Fibroblast of lung (primary cell): ENCODE measurements at places on chromosomes 4 and X.

GRCh38 chr4:152996111-152996571, 60.0 kb downstream of the FHDC1 start:
- no peak for DNase-seq

GRCh38 chr4:180766944-180767729, 1476.1 kb upstream of the TENM3 start:
- peak; percentile 21 for DNase-seq

GRCh38 chrX:115689931-115690330, 129.0 kb downstream of the PLS3 start:
- DNase-seq = peak; percentile 68

DNA sequence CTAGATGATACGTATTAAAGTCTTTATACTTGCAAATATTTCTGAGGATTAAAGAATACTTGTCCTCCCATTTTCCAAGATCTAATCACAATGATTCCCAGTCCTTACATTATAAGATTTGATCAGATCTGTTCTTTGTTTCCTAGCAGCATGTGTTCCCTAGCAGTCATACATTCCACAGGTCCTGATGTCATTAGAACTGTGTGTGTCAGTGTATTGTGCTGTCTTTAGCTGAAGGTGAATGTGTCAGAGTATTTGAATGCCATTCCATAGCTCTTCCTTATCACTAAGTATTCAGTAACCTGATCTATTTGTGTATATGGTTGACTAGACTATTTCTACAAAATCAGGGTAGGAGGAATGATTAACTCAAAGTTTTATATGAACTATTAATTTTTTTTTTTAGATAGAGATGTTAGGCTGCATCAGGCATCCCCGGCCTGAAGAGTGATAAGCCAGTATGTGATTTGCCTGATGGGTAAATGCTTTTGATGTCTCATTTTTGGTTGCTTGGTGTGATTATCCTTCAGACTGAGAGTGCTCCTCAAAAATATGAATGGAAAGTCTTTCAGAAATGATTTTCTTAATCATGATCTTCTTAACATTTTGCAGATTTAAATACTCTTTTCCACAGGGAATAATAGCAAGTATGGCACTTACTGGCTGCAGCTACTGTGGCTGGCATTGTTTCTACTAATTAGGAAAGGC, 4.4 kb downstream of the ADGRL3 start:
- peak; percentile 80 for DNase-seq

DNA sequence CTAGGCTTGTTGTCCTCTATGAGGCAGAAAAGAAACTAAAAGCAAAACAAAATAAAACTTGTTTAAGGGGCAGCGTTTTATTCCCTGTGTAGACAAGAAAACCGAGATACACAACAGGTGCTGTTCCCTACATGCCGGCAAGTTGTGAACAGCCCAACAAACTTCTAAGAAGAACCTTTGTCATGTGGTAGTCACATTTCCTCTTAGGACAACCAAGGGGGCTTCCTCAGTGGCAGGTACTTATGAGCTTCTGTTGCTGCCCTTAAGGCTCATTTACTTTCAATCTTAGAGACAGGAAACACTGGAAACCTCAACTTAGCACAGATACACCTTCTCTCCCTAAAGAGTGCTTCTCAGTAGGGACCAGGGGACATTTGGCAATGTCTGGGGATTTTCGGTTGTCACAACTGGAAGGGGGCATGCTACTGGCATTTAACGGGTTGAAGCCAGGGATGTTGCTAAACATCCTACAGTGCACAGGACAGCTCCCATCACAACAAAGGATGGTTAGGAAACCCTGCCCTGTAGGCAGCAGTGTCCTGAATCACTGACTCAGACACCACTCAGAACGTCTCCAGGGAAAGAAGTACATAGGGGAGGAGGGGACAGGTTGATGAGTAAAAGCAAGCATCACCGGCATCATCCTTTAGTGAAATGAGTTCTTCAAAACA, 111.0 kb downstream of the ASB9 start:
- DNase-seq = no peak

DNA sequence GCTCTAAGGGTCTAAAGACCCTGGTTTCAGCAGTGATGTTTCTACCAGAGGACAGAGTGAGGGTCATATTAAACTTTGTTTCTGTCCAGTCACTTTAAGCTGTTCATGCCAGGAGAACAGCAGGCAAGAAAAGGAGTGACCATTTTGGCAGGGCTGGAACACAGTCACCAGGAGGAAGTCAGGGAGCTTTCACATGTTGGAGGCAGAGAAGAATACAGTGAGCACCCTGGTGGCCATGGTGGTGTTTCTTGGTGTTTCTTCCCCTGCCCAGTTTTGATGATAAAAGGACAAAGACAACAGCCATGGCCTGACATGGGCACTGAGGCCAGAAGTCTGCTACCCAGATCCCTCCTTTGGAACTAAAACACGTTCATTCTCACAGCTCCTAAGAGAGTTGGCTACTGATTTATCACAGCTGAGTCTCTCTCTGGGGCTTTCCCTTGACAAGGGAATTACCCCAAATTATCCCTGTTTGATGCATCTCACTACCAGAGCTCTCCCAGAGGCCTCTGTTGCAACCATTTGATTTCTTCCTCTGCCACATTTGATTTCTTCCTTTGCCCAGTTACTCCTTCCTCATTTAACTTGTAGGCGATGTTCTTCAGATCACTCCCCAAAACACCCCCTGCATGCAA, 106.4 kb upstream of the NWD2 start:
- no peak for DNase-seq

DNA sequence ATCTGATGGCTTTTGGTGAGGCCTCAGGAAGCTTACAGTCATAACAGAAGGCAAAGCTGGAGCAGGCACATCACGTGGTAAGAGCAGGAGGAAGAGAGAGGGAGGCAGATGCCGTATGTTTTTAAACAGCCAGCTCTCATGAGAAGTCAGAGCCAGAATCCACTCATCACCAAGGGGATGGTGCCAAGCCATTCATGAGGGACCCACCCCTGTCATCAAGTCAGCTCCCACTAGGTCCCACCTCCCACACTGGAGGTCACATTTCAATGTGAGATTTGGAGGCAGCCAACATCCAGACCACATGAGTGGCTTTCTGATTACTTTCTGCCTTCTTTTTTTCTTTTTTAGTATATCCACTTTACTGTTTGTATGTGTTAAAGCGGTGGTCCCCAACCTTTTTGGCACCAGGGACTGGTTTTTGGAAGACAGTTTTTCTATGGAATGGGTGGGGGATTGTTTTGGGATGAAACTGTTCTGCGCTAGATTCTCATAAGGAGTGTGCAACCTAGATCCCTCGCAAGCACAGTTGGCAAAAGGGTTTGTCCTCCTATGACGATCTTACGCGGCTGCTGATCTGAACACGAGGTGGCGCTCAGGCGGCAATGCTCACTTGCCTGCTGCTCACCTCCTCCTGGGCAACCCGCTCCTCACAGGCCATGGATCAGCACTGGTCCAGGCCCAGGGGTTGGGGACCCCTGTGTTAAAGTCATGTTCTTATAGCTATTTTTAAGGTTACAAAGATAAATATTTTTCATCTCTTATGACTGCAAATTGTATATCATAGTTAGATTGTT, 61.7 kb downstream of the SLIT2 start:
- DNase-seq = no peak

DNA sequence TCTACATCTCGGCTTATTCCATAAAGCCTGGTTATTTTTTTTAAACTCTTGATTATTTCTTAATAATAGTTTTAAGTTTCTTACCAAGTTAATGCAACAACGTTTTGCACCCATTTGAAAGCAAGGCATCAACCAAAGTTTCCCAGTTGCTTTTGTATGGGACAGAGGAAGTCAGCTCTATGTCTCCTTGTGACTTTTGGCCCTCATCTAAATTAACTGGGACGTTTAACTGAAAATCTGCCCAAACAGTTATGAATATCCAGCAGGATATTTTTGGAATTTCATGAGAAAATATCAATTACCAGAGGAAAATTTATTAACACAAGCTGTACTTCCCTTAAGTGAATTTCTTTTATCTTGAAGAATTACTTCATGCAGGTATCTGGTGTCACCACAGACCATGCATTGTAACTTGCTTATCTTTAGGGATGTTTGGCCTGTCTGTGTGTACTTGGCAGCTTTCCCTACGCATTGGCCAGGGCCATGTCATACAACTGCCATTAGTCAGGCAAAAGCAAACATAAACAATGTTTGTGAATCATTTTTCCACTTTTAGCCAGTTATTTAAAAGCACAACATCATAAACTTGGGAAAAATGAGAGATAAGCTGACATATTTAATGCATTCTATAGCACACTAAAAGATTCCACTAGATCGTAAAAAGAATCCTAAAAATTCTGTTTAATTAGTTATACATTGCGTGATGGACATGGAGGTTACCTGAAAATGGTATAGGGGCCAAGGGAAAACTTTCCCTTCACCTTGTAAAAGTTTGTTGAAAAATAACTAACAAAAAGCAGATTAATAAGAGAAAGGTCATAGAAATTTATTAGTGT, 101.4 kb upstream of the PDE5A start:
- DNase-seq = peak; percentile 93

DNA sequence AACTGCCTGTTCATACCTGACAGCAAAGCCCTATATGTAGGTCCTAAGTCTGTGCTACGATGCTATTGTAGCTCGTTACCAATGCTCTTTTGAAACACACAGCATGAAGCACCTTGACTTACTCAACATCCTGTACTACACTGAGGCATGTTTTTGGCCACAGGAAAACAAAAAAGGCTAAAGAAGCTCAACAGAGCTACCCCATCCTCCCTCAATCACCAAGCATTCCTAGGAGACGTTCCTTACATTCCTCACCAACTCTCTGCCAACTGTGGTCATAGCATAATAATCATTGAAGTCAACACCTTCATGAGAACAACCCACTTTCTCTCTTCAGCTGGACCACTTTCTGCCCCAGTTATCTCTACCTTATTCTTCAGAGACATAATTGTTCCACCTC, 73.7 kb upstream of the SLC25A43 start:
- peak; percentile 51 for DNase-seq

DNA sequence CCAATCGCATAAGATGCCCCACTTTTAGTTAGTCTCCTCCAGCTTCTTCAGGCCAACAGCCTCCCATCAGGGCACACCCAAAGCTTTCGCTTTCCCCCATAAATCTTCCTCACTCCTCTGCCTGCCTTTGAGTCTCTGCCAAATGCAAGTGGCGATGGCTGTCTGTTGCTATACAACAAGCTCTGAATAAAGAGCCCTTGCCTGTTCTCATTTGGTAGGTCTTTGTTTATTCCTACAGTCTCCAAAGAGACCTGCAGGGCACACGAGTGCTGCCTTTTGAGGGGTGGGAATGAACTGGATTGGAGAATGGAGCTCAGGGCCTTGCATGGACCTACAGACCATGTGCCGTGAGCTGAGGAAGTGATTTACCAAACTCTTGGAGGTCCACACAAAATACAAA, 52.2 kb upstream of the SOD3 start:
- DNase-seq = no peak

DNA sequence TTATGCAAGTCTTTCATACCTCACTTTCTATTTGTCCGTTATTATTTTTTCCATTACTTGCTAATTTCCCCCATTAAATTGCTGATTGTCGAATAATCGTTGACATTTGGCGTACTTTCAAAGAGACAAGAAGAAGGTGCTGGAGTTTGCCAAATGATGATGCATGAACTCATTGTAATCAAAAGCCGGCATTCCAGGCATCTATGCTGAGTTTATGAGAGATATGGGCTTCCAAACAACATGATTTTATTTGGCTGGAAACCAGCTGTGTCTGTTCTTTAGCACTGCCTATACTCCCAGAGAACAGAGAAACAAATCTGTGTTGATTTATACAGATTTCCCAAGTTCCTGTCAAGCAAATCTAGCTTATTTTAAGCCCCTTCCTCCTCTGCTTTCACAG, 80.8 kb upstream of the RPS6KA3 start:
- peak; percentile 33 for DNase-seq

- no peak for DNase-seq
Measured at GRCh38 chrX:38599796-38600755, 38.7 kb downstream of the TSPAN7 start.

GRCh38 chr4:17112292-17112659, 213.8 kb upstream of the LDB2 start:
- DNase-seq = no peak

GRCh38 chr4:123443401-123444289, 47.0 kb downstream of the SPRY1 start:
- DNase-seq = peak; percentile 13

DNA sequence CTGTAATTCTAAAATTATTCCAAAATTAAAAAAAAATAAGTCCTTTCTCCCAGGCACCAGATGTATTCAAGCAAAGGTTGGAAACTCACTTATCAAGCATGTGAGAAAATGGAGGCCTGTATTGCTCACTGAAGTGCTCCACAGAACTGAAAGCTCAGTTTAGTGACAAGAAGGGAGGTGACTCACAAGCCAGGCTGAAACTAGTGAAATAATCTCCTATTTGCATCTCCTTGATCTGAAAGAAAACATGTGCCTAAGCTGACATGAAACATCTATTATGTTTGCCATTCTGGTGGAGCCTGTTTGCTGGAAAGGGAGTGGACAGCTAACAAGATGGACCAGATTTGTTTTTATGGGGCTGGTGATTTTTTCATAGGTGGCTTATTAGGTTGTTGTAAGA, 54.0 kb upstream of the AMELX start:
- DNase-seq = peak; percentile 69

DNA sequence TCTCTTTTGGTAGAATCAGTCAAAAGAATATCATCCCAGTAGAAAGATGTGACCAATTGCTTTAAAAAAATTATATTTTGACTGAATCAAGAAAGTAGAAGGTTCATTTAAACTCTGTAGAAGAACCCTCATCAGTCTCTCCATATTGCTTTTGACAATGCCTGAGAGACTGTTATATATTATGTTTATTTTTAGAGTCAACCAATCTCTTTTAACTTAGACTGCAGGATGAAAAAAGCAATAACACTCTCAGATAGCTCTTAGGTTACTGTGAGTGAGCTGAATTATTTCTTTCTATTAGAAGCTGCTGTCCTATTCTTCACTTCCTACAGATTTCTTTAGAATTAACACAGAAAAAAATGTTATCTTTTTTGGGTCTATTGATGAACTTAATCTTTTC, 38.1 kb downstream of the GALNTL6 start:
- no peak for DNase-seq

DNA sequence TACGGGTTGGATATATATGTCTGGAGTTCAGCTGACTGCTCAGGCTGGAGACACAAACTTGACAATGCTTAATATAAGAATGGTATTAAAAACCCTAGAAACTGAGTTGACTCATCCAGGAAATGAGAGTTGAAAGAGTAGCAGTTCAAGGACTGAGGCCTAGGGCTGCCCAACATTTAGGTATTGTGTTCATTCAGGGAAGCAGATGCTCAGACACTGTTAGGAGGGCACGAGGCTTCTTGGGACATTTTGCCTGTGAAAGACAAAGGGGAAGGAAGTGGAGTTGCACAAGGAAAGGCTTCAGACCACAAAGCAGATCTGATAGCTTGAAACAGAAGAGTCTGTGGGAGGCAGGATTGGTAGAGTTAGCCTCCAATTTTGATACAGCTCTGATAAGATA, 52.0 kb upstream of the HS3ST1 start:
- no peak for DNase-seq
